ENCODE measurements at places on chromosomes 12 and 14. TPM values are rescaled to one million over a fixed set of nuclear protein-coding genes. Genes with fewer than 3 reads are reported as not detected.
A peak's percentile ranks its signal among the peaks of the same experiment; 100 is the strongest.

GRCh38 chr14:81247271-81247766 is 26.6 kb upstream of the GTF2A1 start:
- no peak overlapping the region for H3K27ac ChIP-seq
- no peaks in the 10 kb centered on the region for H3K4me1 ChIP-seq

GRCh38 chr14:54177641-54178621 is 218.9 kb upstream of the CDKN3 start:
- no peaks in the 10 kb centered on the region for H3K27me3 ChIP-seq
- no peak overlapping the region for H3K4me3 ChIP-seq
- no peak for DNase-seq
- H3K36me3 ChIP-seq = no peaks in the 10 kb centered on the region
- no peak overlapping the region for H3K27ac ChIP-seq

DNA sequence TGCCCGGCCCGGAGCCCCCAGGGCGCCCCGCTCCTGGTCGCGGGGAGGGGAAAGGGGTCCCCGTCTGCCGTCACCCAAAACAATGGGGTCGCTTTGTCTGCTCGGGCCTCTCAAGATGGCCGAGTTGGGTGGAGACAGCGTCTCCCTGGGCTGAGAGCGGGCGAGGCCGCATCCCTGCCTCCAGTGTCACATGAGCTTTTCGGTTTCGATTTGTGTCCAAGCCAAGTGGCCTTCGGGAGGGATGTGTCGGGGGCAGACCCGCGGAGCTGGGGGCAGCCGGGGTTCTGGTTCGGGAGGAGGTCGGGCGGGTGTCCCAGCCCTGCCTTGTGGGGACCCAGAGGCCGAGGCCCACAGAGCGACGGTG is 790 bp downstream of the DYNC1H1 start:
- peak; percentile 86 for DNase-seq
- peak overlapping the region; percentile 99 for H3K4me3 ChIP-seq
- H3K4me1 ChIP-seq = peaks cover 28% of the 10 kb centered on the region
- peaks cover 10% of the 10 kb centered on the region for H3K36me3 ChIP-seq

DNA sequence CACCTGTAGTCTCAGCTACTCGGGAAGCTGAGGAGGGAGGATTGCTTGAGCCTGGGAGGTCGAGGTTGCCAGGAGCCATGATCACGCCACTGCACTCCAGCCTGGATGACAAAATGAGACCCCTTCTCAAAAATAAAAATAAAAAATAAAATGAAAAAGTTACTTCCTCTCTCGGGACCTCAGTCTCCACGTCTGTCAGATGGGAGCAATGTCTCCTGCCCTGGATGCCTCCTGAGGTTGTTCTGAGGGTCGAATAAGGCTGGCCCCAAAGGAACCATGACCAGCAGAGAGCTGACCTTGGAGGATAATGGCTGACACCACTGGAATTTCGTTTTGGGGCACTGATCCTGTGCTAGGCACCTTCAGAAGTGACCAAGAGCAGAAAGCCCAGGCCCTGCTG is 13.6 kb upstream of the RCOR1 start:
- H3K27ac ChIP-seq = no peak overlapping the region
- H3K4me1 ChIP-seq = no peaks in the 10 kb centered on the region
- H3K27me3 ChIP-seq = no peaks in the 10 kb centered on the region

- no peaks in the 10 kb centered on the region for H3K27me3 ChIP-seq
- peaks cover 8% of the 10 kb centered on the region for H3K4me1 ChIP-seq
- no peak overlapping the region for H3K4me3 ChIP-seq
These were observed 29.3 kb upstream of the ZFP36L1 start for GRCh38 chr14:68822132-68822651.

CLEC4D gene
- total RNA-seq = 1.1 TPM

DNA sequence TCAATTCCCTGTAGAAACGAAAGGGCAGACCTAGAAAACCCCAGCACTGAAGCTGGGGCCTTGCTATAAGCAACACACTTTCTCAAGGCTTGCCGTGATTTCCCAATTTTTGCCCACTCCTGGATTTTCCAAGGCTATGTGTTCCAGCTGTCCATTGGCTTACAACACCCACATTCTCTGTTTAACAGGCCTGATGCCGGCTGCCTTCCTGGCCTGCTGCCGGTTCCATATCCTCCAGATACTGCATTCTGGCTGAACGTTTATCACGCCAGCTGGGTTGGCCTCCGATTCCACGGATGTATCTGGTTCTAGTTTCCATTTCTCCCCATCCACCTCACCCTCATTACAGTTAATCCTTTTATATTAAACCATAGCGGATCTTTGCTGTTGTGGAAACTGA is 2.0 kb upstream of the PCNX1 start:
- no peaks in the 10 kb centered on the region for H3K27me3 ChIP-seq
- DNase-seq = no peak
- H3K27ac ChIP-seq = peak overlapping the region; percentile 67
- H3K36me3 ChIP-seq = no peaks in the 10 kb centered on the region

GRCh38 chr14:101351146-101351545 is 210.1 kb upstream of the DIO3 start:
- no peaks in the 10 kb centered on the region for H3K27me3 ChIP-seq
- no peak overlapping the region for H3K27ac ChIP-seq
- H3K36me3 ChIP-seq = no peaks in the 10 kb centered on the region
- H3K4me3 ChIP-seq = no peak overlapping the region
- no peaks in the 10 kb centered on the region for H3K4me1 ChIP-seq

KIF5A gene
- 0.14 TPM for total RNA-seq

DNA sequence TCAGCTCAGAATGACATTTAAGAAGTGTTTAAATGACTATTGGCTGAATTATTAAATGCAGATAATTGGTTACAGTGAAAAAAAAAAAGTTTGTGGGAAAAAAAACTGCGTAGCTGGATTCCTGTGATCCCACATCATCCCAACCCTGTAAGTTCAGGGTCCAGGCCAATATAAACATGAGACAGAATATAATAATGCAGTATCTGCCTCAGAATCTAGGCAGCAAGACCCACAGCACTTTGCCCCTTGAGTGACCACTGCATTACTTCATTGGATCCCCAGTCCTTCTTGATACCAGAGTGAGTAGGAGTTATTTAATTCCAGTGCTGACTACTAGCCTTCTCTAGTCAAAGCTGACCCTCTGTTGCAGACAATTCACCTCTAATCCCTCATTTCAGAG is 272.6 kb downstream of the CCER1 start:
- no peak overlapping the region for H3K4me3 ChIP-seq
- H3K36me3 ChIP-seq = no peaks in the 10 kb centered on the region
- no peaks in the 10 kb centered on the region for H3K27me3 ChIP-seq

MDGA2 gene
- total RNA-seq = not detected

AVPR1A gene
- total RNA-seq = 1.7 TPM

- H3K27me3 ChIP-seq = no peaks in the 10 kb centered on the region
- H3K36me3 ChIP-seq = no peaks in the 10 kb centered on the region
- H3K27ac ChIP-seq = no peak overlapping the region
- no peak for DNase-seq
- H3K4me3 ChIP-seq = no peak overlapping the region
These were observed 35.9 kb upstream of the CEP83 start for GRCh38 chr12:94495445-94496115.

DNA sequence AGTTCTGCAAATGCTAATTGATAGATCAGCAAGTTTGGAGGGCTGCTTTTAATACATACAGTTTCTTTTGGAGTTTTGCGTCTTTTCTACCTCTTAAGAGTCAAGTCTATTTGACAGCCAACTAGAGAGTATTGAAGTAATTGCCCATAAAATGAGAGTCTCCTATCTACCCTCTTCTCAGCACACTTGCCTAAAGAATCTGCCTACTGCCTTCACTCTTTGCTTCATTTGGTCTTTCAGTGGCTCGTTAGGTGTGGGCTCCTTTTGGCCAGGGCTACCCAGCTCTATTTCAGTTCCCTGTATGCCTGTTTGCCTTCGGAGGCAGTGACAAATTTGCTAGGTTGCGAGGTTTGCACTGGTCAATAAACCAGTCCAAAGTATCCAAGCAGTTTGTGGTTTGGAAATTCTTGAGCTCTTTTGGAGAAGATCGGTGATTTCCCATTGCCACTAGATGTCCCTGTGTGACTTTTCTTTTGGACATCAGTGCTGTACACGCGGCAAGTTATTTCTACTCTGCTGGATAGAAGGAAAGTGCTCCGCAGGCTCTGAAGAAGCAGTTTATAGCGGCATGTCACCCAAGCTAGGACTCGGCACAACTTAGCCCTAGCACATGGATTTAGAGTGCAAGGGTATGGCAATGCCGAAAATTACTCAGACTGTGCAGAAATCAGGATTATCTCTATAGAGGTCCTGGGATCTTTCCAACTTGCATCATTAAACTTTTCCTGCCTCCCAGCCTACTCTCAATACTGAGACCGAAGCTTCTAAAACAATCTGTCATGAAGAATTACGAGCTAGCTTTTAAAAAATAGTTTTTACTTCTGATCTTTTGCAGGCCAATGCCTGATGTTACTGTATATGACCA is 38.6 kb downstream of the MGST1 start:
- H3K4me1 ChIP-seq = no peaks in the 10 kb centered on the region
- H3K4me3 ChIP-seq = no peak overlapping the region
- peak overlapping the region; percentile 6 for H3K27ac ChIP-seq
- no peaks in the 10 kb centered on the region for H3K27me3 ChIP-seq

Data from upper lobe of right lung (tissue), 1 donor.